Suppressor macrophage treated with lipopolysaccharide for 1 hour (primary cell): ENCODE measurements at places on chromosomes 11 and 22.

GRCh38 chr22:27725661-27726060, 75.9 kb downstream of the MN1 start:
- peak; percentile 62 for DNase-seq

GRCh38 chr11:29333993-29334775, 682.6 kb downstream of the KCNA4 start:
- DNase-seq = no peak

DNA sequence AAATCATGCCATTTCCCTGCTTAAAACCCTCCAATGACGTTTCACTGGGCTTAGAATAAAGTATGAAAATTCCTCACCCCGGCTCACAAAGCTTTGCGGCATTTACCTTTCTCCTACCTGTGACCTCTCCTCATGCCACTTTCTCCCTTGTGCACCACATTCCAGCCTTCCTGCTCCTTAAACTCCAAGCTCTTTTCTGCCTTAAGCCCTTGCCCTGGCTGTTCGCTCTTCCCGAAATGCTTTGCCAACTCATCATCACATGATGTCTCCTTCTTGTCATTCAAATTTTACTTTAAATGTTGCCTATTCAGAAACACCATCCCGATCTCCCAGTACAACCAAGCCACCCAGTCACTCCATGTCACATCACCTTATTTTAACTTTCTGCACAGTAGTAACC, 2.0 kb downstream of the PLEKHA7 start:
- DNase-seq = no peak

GRCh38 chr11:102177126-102177525, 66.9 kb downstream of the YAP1 start:
- peak; percentile 37 for DNase-seq

- DNase-seq = no peak
Measured at GRCh38 chr22:25067851-25068421, 115.4 kb downstream of the KIAA1671 start.

DNA sequence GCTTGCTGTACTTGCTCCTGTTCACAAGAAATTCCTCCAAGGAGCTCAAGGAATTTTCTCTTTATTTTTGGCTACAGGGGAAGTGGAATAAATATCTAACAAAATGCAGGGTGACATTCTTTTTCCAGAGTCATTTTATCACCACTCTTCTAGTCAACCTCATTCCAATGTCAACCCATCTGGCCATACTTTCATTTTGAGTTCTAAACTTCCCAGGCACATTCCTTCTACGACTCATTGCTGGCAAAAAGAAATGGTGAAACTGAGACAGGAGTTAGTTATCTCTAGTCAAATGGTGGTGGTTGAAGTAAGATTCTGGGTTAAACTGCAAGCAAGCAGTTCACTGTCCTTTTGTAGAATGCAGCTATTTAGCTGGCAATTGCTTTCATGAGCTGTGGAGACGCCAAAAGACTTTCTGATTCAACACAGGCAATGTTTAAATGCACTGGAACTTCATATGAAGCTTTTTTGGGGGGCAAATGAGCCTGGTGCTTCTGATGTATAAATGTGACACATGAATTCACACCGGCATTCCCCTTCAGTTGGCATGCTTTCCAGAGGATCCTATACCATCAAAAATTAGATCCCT, 304.6 kb downstream of the CADM1 start:
- no peak for DNase-seq

- DNase-seq = no peak
Measured at GRCh38 chr22:49099496-49100124, 728.1 kb downstream of the BRD1 start.

DNA sequence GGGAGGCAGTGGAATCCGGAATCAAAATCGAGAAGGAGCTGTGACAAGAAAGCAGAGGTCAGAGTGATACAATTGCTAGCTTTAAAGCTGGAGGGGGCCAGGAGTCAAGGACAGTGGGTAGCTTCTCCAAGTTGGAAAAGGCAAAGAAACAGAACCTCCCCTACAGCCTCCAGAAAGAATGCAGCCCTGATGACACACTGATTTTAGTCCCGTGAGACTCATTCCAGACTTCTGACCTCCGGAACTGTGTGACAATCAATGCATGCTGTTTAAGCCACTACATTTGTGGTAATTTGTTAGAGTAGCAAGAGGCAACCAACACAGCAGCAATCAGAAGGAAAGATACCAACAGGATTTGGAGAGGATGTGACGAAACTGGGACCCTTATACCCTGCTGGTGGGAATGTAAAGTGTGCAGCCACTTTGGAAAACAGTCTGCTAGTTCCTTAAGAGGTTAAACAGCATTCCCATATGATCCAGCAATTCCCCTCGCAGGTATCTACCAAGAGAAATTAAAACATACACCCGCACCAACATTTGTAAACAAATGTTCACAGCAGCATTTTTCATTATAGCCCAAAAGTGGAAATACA, 66.7 kb downstream of the DSCAML1 start:
- DNase-seq = no peak

DNA sequence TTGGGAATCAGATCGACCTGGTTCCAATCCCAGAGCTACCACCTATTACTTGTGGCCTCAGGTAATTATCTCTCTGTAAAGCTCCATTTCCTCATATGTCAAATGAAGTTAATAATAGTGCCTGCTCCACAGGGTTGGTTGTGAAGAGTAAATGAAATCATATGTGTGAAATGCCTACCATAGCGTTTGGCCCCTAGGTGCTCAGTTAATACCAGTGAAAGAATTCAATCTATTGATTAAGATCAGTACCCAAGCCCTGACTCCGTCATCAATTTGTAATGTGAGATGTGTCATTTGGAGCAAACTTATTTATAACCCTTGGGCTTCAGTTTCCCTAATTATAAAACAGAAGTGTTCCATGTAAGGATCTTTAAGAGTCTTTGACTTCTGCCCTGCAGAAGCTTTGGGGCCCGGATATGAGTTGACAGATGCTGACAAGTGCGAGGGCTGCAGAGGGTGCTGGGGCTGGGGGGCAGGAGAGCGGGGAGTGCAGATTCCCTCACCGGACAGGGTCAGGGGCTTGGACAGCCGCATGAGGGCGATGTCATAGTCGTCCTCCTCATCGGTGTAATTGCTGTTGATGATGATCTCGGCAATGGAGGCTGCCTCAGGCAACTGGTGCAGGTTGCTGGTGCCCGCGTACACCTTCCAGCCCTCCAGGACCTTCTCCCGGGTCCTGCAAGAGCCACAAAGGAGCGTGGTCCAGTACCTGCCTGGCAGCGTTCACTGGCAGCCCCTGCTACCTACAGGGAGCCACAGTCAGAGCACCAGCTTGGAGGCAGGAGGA, 20.9 kb downstream of the TMPRSS13 start:
- peak; percentile 38 for DNase-seq

DNA sequence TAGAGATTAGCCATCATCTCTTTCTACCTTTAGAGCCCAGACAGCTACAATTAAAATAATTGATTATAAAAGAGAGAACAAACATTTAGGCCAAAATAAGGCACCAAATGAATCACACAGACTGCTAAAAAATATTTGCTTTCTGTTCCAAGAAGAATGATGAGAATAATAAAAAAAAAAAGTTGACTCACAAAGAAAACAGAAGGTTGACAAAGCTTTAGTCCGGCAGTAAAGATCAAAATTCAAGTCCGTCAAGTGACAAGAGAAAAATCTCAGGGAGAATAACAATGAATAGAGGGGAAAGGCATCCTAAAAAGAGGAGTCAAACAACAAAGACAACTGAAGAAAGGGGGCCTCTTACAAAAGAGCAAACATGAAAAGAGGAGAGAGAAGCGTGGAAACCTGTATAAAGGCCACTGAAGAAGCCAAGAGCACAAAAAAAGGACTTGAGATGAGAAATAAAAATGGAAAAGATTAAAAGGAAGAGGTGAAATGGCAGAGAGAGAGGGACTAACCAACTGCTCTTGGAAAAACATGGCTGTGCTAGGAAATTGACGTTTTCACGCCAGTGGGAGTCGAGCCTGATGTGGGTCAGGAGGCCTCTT, 910.2 kb downstream of the OPCML start:
- DNase-seq = no peak

DNA sequence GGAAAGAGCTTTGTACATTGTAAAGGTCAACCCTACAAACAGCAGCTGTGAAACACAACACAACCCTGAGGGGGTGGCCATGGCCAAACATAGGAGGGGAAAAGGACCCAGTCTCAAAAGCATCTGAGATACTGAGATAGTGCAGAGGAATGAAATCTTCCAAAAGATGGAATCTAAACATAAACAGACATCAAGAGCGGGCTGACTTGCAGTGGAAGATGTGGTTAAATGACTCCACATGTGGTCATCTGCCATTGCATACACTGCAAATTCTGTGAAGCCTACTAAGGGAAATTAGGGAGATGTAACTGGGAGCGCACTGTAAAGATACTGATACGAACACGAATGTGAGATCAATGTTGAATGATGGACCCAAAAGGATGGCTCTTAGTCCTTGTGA, 22.0 kb downstream of the BDNF start:
- DNase-seq = no peak

DNA sequence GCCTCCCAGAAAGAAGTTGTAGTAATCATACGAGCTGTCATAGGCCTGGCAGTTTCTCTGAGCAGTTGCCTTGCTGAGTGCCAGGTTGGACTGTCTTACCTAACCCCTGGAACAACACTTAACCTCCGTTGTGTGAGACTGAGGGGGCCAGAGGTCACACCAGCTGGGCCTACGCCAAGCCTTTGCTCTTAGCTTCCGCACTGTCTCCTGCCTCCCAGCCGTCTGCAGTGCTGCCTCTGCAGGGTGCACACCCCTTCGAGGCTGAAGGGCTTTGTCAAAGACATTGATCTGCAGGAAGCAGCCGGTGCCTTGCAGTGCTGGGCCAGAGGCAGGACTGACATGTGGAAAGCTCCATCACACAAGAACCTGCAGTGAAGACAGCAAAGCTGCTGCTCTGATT, 16.7 kb downstream of the TAB1 start:
- DNase-seq = no peak

GRCh38 chr22:41459431-41459830, 9.1 kb downstream of the PHF5A start:
- no peak for DNase-seq

- DNase-seq = no peak
Measured at GRCh38 chr11:121814296-121814695, 301.7 kb downstream of the BLID start.

- peak; percentile 50 for DNase-seq
Measured at GRCh38 chr22:46737976-46738646, at the start of gene CERK. Gene CERK, minus strand, starts transcription at chr22:46738252. Its CDS starts 104 bp downstream, at chr22:46738148.

DNA sequence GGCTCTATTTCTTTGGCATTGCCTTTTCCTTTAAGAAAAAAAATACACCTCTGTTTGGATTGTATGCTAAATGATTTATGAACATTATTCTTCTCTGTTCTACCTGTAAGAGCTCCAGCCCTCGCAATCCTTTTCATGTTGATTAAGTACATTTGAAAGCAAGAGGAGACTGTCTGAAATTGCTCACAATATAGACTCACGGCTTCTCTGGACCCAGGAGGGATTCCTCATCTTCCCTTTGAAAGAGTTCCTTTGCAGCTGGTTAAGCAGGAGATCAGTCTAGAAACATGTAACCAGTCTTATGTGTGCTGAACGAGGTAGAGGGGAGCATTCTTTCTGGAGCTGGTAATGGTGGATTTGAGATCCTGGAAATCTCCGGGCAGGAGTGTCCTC, 47.4 kb downstream of the PKNOX2 start:
- no peak for DNase-seq

DNA sequence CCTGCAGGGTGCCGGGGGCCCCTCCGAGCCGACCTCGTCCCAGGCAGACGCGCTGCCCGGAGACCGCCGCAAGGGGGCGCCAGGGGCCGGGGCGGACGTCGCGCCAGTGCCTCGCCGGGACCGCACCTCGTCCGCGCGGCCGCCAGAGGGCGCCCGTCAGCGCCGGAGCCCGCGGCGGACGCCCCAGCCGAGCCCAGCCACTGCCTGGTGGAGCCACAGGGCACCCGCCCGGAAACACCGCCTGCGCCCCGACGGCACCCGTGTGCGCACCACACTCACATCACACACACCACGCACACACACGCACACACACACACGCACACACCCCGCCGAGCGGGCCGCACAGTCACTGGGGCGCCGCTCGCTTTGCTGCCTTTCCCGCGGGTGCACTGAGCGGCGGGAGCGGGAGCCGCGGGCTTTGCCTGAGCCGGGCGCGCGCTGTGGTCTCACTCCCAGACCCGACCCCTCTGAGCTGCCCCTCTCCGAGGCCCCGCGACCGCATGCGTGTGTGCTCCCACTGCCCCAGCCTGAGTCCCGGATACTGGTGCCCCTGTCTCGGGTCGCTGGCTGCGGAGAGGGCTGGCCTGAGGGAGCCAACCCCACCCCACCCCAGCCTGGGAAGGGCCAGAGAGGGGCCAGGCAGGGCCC, 449.3 kb downstream of the OPCML start:
- peak; percentile 88 for DNase-seq

DNA sequence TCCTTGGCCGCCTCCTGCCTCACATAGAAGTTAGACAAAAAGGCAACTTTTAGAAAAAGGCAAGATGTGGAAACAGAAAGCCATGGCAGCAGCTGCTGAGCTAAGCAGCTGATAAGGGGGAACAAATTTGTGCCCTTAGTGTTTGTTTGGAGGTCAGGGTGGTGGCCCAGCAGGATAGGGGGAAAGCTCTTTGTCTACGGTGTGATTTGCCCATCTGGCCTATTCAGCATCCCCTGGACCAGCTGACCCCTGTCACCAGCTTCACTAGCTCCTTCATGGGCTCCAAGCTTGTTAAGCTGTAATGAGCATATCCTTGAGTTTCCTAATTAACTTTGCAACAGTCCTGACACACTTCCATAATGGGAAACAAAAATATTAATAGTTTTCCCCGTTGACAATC, 5.9 kb upstream of the ME3 start:
- DNase-seq = no peak

- DNase-seq = no peak
Measured at GRCh38 chr11:93212094-93212493, 14.3 kb upstream of the SLC36A4 start.

- no peak for DNase-seq
Measured at GRCh38 chr22:36613958-36614357, 85.0 kb upstream of the EIF3D start.

- no peak for DNase-seq
Measured at GRCh38 chr11:131885431-131885830, 515.0 kb downstream of the NTM start.
